ENCODE measurements at places on chromosomes 3 and 15.

- DNase-seq = no peak
Measured at GRCh38 chr3:32551496-32551895, 19.2 kb downstream of the DYNC1LI1 start.

DNA sequence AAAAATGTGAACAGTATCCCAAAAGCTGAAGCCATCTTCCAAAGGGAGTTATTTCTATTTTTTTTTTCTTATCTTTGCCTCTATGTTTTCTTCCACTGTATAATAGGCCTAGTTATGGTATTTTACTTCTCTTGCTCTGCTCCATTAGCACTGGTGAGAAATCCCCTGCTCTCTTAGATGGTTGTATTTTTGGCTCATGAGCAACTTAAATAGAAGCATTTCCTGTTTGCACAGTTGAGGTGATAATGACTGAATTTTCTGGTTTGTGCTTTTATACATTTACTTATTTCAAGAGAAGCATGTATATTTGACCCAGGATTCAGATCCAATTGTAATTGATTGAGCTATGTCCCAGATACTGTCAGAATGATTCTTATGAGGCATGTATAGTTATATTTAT is 61.6 kb upstream of the CD200R1L start:
- DNase-seq = no peak

- DNase-seq = peak; percentile 4
Measured at GRCh38 chr3:105518806-105519418, 152.2 kb downstream of the ALCAM start.

GRCh38 chr3:133527081-133527715 is 46.3 kb upstream of the CDV3 start:
- DNase-seq = no peak

GRCh38 chr15:83164771-83165404 is 42.7 kb downstream of the HDGFL3 start:
- no peak for DNase-seq

- DNase-seq = no peak
Measured at GRCh38 chr15:30997270-30997669, 5.8 kb upstream of the MTMR10 start.

DNA sequence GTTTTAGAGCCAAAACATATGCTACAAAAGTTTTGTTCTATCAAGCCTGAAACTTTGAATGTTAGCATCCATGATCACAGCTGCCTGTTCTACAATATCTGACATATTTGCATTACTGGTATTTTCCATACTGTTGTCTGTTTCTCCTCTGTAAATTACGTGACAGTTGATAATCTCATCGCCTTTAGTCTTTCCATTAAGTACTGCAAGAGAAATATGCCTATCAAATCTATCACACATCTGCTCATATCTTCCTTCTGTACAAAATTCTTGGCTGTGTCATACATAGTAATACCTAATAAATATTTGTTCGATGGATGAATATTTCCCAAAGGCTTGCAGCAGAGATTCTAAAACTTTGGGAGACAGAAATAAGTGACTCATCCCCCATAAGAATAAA is 717.3 kb downstream of the OTOL1 start:
- DNase-seq = no peak

DNA sequence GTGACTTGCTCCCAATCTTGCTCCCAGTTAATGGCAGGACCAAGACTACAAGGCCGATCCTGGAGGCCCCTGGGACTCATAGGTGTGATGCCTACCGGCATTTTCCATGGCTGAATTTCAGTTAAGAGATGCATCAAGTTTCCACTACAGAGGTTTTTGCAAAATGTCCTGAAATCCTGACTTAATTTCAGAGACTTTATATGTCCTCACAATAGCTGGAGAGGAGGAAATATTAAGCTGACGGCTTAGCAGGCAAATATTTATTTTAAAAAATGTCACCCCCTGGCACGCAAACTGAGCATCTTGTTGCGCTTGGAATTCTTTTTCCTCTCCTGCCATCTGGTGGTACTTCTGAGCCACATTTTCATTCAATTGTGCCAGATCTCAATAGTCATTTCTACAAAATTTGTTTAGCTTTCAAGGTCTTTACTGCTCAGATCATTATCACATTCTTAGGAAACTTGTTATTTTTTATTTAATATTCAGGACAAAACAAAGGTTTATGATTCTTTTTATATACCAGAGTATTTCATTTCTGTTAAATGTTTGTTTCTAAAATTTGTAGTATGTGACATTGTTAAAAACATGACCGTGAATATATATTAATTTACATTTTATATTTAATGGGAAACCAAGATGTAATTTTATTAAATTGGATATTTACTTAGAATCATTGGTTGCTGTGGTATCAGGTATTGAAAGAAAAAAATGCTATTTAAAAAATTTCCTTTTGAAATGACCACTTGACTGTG is 189.2 kb upstream of the THRB start:
- no peak for DNase-seq

DNA sequence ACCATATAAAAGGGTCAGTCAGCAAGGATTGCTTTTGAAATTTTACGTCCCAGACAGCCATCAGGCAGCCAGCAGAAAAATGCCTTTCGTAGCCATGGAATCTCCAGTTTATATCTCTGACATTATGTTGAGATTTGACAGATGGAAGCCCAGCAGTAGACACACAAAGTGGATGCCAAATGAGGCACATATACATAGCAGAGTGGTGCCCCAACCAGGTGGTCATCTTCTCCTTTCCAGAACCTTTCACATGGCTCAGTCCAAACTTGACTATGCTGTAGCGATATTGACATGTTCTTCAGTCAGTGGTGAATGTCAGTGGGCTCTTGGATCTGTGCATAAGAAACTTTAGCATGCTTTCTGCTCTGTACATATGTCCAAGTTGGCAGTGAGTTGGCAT is 123.3 kb upstream of the GBE1 start:
- DNase-seq = no peak

DNA sequence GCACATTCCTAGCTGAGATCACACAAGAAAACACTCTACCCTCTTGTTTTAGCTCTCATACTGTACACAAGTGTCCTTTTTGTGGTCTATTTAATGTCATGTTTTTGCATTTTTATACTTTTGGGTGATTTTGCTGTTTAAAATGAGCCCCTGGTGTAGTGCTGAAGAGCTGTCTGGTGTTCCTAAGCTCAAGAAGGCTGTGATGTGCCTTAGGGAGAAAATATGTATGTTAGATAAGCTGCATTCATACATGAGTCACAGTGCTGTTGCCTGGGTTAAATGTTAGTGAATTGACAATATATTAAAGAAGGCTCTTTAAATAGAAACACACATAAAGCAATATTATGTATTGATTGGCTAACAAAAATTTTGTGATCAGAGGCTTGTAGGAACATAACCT is 387.4 kb upstream of the C2CD4B start:
- DNase-seq = no peak

DNA sequence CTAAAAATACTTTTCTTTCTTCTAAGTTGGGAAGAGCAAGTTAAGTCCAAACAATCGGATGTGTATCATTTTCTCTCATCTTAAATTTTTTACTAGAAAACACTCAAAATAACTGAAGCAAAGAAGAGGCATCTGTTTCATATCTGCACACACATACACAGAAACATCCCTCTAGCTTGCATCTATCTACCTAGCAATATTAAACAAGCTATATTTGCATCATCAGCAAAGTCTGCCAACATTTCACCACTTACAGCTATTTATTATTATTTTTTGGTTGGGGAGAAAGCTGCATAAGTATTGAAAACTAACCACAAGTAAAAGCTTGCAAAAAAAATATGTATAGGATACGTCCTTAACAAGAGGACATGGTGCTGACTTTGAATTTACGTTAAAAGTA is 1.9 kb downstream of the GOLIM4 start:
- no peak for DNase-seq

GRCh38 chr15:58203537-58203936 is 65.4 kb downstream of the AQP9 start:
- DNase-seq = no peak

GRCh38 chr3:192858849-192859585 is 58.6 kb downstream of the MB21D2 start:
- DNase-seq = no peak

DNA sequence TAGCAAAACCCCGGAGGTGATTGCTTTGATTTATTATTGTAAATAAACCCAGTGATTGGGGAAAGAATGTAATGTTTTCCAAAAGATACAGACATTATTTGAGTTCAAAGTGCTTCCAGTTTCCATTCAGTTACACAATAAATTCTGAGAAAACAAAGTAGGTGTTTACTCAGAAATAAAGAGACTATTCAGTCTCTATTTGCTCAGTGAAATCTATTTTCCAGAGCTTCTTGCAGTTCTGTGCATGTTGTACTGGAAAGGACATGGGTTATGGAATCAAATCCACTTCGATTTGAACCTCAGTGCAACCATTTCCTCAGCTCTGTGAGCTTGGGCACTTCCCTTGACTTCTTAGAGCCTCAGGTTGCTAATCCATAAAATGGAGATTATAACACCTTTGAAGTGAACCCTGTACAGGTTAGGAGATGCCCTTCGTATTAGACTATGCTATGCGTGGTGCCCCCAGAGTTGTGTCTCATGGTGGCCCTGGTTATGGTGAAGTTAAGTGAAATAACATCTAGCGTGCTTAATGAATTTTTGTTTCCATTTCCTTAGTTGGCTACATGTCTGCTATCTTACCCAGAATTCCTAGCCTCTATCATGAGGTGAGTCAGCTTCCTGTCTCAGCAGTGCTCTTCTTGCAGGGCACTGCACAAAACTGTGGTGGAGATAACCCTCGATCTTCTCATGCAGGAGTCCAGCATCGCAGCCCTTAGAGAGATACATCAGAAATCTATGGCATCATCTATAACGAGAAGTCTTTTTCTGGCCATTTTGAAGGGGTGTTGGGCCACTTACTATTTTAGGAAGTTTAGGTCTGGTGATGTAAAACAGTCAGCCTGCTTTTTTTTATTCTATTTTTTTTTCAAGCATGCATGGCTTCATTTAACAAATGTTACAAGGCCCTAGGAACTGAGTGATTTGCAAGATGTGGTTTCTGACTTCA is 97.7 kb downstream of the RPL39L start:
- no peak for DNase-seq
